ENCODE measurements at places on chromosomes 7 and 10. TPM values are rescaled to one million over a fixed set of nuclear protein-coding genes. Genes with fewer than 3 reads are reported as not detected.
A peak's percentile ranks its signal among the peaks of the same experiment; 100 is the strongest.

GRCh38 chr10:8365935-8366911 is 311.7 kb downstream of the GATA3 start:
- H3K27ac ChIP-seq = no peak overlapping the region
- H3K27me3 ChIP-seq = peaks cover 3% of the 10 kb centered on the region
- peaks cover 14% of the 10 kb centered on the region for H3K4me1 ChIP-seq
- H3K4me3 ChIP-seq = no peak overlapping the region
- DNase-seq = no peak

DNA sequence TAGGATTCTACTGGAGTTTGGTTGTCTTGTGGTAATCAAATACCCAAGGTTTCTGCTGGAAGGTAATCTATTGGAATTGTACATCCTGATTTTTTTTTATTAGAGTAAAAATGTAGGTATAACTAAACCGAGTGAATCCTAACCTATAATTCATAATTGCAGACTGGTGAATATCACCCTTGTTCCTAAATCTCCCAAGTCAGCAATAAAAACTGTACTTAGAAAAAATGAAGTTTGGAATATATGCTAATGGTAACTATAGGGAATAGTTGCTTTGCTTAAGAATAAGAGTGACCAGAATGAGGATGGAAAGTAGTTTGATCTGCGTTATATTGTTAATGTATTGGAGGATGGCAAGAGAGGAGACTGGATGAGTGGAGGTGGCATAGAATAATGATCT is 10.7 kb upstream of the FZD8 start:
- no peaks in the 10 kb centered on the region for H3K4me1 ChIP-seq
- H3K27me3 ChIP-seq = peaks cover 3% of the 10 kb centered on the region
- no peaks in the 10 kb centered on the region for H3K36me3 ChIP-seq
- no peak overlapping the region for H3K4me3 ChIP-seq
- DNase-seq = no peak

- H3K4me3 ChIP-seq = no peak overlapping the region
- no peaks in the 10 kb centered on the region for H3K4me1 ChIP-seq
- H3K36me3 ChIP-seq = no peaks in the 10 kb centered on the region
- no peak overlapping the region for H3K27ac ChIP-seq
- H3K27me3 ChIP-seq = no peaks in the 10 kb centered on the region
Observed at GRCh38 chr10:9814285-9814864, 1203.3 kb upstream of the CELF2 start.

- no peak overlapping the region for H3K4me3 ChIP-seq
- no peak for DNase-seq
- H3K27me3 ChIP-seq = no peaks in the 10 kb centered on the region
- H3K27ac ChIP-seq = no peak overlapping the region
- H3K4me1 ChIP-seq = no peaks in the 10 kb centered on the region
Observed at GRCh38 chr10:111996103-111996502, 187.5 kb downstream of the GPAM start.

DNA sequence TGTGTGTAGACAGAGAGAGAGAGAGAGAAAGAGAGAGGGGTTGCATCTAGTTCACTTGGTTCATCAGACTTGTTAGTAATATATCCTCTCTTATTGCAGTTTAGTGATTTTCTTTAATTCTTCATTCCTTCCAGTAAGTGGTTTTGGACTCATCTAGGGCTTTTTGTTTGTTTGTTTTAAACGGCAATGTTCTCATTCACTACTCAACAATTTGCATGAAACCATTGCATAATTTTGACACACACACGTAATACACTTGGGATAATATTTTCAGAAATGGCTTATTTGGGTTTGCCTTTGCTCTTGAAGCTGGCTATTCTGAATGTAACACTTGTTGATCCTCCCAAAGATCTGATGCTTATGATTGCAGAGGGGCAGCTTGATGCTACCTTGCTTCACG is 16.4 kb upstream of the ZNF32 start:
- no peak overlapping the region for H3K27ac ChIP-seq
- H3K27me3 ChIP-seq = peaks cover 15% of the 10 kb centered on the region
- no peaks in the 10 kb centered on the region for H3K36me3 ChIP-seq
- DNase-seq = no peak
- no peak overlapping the region for H3K4me3 ChIP-seq

- no peak overlapping the region for H3K27ac ChIP-seq
- H3K27me3 ChIP-seq = no peaks in the 10 kb centered on the region
- no peaks in the 10 kb centered on the region for H3K36me3 ChIP-seq
- peak overlapping the region; percentile 54 for H3K4me3 ChIP-seq
- peaks cover 33% of the 10 kb centered on the region for H3K4me1 ChIP-seq
- DNase-seq = peak; percentile 44
Observed at GRCh38 chr10:48523212-48523819, 81.6 kb downstream of the ARHGAP22 start.

IFIT2 gene
- total RNA-seq = 0.51 TPM

HEPACAM2 gene
- not detected for total RNA-seq

FAM25C gene
- total RNA-seq = not detected
